ENCODE measurements at places on chromosomes 7 and 10.

GRCh38 chr7:71775648-71776047 lies 636.5 kb downstream of the CALN1 start:
- DNase-seq = no peak

GRCh38 chr10:21754410-21755011 lies 220.5 kb downstream of the MLLT10 start:
- no peak for DNase-seq

GRCh38 chr10:114245121-114245791 lies 6.2 kb downstream of the VWA2 start:
- DNase-seq = no peak

DNA sequence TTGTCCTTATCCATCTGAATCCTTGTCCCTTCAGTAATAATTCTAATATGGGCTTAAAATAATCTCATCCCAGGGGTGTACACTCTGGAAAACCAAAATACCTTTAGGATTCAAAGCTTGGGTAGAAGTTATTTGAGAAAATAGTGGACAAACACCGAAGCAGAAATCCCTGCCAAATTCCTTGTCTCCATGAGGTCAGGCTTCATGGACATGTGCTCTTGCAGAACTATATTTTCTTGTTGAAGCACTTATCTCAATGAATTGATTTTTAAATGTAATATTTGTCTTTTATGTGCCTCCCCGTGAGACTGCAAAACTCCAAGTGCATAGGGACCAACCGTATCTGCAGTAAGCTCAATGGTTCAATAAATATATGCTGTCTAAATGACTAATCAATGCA lies 1153.3 kb upstream of the AUTS2 start:
- DNase-seq = no peak

GRCh38 chr7:85125651-85126131 lies 61.2 kb downstream of the SEMA3D start:
- no peak for DNase-seq

- DNase-seq = no peak
Measured at GRCh38 chr10:115572740-115573455, 479.7 kb downstream of the ATRNL1 start.

- DNase-seq = no peak
Measured at GRCh38 chr10:98266647-98267046, 1.3 kb downstream of the LOXL4 start.

DNA sequence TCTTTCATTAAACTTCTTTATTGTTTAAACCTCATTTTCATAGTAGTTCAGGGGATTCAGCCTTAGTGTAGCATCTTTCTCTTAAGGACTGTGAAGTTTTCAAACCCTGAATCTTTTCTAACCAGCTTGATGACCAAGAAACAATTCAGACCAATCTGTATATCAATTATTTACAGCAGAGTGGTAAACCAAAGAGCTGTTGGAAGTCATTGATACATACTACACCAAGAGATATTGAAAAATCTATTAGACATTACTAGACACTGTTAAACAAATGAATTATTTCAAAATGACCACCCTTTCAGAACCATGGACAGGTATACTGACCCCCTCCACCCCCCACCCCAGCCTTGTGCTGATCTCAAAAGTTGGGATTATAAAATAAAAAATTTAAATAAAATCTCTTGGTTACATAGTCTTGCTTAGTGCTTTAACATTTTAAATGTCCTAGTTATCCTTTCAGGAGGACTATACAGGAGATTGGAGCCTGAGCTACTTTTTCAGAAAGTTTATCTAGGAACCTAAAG lies 143.9 kb upstream of the LSM8 start:
- DNase-seq = no peak

DNA sequence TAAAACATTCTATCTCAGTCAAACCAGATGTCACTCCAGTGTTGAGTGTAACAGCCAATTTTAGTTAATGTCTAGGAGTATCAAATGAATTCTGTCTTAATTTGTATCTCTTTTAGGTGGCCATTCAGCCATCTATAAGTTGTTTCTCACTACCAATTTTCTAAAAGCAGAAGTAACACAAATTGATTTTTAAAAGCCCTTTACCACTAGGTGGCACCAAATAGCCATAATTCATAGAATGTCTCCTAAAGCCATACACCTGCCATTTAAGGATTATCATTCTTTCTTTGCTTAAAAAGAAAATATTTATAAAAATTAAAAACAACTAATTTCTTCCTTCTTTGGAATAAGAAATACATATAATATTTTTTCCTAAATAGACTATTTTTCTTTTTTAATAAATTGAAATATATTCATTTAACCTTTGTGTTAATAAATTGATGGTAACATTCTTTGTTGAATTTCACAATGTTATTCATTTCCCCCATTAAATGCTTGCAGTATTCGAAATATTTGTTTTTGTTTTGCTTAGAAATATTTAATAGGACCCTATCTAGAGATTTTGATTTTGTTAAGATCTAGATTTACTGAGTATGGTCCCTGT lies 107.8 kb upstream of the PPP1R3A start:
- no peak for DNase-seq

DNA sequence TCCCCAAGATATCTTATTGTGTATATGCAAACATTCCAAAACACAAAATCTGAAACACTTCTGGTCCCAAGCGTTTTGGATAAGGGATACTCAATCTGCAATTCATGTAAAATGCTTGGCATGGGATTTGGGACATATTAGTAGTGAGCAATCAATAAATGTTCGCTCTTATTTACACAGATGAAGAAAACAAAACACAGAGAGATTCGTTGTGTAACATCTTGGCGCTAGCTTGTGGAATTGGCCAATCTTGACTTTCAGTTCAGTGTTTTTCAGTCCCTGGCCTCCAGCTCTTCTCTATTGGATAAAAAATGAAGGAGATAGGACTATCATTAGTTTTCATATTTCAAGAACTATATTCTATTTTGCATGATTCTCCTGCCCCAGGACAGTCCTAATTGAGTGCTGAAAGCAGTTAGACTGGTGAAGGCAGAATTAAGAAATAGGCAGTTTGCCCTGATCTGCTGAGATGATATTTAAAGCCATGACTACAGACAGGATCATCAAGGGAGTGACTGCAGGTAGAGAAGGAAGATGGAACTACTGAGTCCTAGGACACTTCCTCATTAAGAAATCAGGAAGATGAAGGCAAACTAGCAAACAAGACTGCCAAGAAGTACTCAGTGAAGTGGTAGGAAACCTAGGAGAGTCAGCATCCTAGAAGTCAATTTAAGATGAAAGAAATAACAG lies 1.8 kb downstream of the PNLIPRP3 start:
- no peak for DNase-seq

DNA sequence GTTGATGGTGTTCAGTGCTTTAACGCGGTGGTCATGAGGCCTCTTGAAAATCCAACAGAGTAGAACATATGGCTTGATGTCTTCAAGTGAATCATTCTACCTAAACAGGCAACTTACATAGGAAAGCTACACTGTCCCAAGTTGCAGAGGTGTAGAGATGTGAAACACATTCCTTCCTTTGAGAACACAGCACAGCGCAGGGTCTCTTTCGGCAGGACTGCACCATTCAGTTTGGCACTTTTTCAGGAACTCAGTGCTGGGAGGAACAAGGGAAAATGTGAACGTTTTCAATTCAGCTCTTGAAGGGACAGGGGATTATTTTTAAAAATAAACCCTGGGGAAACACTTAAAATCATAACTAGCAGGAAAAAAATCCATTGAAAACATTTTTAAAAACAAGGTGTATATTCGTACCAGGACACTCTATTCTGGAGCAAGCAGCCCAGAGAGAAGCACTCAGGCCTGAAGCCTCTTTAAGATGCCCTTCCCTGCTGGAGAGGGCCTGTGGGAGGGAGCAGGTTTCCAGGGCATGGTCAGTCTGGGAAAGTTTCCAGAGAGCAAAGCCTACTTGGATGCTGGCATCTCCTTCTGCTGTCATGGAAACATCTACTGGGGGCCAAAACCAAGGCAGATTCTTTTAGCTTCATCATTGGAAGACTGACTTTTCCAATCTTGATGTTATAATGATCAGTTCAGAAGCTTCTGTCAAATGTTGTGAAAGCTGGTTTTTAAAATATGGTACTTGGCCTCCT lies 60.4 kb upstream of the NPVF start:
- DNase-seq = no peak

DNA sequence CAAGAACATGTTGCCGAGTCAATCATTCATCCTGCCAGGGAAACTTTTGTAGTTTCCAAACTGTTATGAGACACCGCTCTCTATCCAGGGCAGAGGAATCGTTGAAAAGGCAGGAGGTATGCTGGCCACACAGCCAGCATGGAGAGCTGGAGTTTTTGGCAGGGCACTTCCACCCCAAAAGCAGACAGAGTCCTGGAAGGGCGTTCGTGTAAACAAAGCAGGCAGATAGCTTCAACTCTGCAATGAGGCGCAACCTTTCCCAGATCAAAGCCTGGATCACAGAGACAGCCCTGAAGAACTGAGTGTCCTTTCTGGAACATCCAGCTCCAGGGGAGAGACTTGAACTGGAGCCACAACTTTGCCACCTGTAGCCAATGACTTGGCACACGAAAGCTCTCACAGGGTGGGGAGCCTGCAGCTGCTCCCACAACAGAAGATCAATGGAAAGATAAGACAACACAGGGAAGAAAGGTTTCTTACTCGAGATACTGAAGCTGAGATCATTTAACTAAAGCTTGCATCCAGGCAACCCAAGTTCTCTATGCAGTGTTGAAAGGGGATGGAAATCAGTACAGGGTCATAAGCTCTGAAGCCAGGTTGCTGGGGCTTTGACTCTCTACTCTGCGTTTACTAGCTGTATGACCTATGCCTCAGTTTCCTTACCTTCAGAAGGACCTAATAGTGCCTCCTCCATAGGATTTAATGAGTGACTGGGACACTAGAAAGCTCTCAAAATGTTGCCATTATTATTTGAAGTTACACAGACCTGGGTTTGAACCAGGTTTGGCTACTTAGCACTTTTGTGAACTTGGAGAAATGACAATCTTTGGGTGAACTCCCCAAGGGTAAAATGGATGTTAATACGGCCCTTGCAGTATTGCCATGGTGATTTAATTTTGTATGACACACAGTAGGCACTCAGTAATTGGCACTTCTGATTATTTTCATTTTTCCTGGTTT lies 434.8 kb upstream of the NPVF start:
- no peak for DNase-seq

DNA sequence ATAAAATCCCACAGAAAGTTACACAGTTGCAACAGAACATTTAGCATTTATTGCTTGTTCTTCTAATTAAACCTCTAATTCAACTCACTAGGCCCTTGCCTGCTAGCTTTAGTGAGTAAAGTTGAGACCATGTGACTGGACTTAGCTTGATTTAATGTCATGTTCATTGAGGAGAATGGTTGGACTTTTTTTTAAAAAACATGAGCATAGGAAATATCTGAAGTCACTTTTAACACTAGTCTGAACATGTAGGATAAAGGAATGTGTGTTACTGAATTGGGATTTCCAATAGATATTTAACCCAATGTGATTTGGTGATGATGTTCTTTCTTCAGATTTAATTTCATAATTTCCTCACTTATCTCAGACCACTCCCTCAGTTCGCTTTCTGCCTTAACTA lies 24.6 kb upstream of the GLCCI1 start:
- no peak for DNase-seq

- DNase-seq = no peak
Measured at GRCh38 chr7:148623586-148624282, 33.2 kb downstream of the C7orf33 start.

- DNase-seq = no peak
Measured at GRCh38 chr10:84416245-84416555, 87.8 kb downstream of the CCSER2 start.

DNA sequence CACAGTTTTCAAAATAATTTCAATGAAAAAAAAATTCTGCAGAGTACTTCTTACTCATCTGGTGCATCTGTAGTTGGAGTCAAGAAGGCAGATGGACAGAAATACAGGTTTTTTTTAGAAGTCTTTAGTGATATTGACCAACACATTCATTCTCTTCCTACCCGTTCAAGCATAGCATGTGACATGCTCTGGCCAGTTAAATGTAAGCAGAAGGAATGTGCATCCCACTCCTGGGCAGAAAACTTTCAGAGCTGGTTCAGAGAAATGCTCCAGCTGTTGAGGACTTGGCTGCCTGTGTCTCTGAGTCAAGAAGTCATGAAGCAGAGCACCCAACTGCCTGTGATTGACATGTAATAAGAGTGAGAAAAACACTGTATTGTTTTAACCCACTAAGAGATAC lies 665.3 kb upstream of the IGFBP3 start:
- DNase-seq = no peak

GRCh38 chr7:88965371-88965770 lies 169.8 kb upstream of the TEX47 start:
- no peak for DNase-seq

GRCh38 chr10:120749072-120749471 lies 102.1 kb upstream of the WDR11 start:
- DNase-seq = no peak

DNA sequence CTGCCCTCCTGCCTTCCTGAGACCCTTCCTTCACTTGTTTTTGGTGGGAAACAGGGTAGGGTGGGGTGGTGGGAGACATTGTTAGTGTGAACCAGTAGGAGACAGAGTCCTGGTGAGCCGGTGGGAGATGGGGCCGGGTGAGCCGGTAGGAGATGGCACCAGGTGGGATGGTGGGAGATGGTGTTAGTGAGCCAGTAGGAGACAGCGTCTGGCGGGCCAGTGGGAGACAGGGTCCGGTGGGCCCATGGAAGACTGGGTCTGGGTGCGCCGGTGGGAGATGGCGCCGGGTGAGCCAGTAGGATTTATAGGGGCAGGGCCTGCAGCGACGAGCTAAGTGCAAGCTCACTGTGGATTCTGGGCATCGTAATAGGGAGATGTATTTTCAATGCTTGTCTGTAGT lies 116.8 kb downstream of the TRRAP start:
- DNase-seq = no peak

DNA sequence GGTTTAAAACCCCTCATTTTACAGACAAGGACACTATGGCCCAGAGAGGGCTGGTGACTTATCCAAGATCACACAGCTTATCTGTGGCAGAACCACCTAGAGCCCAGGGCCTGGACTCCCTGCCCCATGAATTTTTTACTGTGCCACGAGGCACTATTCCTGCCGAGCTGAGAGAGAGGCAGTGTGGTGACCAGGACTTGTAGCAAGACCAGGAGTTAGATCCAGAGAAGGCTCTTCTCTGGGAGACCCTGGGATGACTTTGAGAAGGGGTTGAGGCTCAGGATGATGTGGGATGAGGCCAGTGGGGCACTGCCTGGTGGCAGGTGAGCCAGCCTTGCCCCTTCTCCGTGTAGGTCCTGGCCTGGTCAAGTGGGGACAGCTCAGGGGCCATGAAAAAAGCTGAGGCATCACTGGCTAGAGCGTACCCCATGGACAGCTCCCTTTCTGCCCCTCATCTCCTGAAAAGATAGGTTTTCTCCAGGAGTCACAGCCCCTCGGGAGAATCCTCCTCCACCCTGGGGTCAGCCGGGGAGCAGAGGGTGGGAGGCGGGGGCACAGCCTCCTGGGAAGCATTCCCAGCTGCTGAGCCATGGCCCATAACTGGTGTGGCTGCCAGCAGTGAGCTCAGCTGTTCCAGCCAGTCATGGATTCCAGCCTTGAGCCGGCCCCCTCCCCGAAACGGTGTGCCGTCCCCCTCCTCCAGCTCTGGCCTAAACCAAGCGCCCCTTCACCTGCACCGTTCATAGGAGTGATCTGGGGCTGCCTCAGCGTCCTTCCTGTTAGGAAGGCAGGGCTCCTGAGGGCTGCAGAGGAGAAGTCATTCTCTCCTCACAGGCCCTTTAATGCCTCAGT lies 5.8 kb downstream of the FLNC start:
- DNase-seq = no peak

GRCh38 chr7:77989981-77990566 lies 191.5 kb downstream of the PHTF2 start:
- no peak for DNase-seq

- no peak for DNase-seq
Measured at GRCh38 chr7:116377721-116378120, 121.8 kb upstream of the CAV2 start.

GRCh38 chr10:28298951-28299350 lies 3.9 kb downstream of the MPP7 start:
- no peak for DNase-seq

Measured in activated T-cell treated with anti-CD3 and anti-CD28 coated beads, Interleukin-2, amount 50 U/mL, for 24 hours (primary cell).